GM12891 (cell line): ENCODE measurements at places on chromosomes 1 and 21.

DNA sequence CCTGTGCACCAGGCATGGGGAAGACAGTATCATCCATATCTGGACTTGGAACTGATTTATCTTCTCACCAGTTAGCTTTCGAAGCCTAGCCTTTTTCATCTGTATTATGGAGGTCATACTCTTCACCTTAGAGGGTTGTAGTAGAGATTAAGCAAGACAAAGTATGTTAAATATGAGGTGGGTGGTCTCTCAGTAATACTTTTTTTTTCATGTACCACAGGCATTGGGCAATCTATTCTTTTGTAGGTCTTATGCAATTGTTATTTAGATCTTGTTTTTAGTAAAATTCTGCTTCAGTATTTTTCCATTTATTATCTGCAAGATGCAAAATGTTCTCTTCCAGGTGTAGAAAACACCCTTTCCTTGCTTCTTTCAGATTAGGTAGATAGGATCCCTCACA, 35.2 kb upstream of the OR2B11 start:
- no peak for DNase-seq

- DNase-seq: no peak
Measured at GRCh38 chr1:57854436-57854835, 430.6 kb upstream of the DAB1 start.

DNA sequence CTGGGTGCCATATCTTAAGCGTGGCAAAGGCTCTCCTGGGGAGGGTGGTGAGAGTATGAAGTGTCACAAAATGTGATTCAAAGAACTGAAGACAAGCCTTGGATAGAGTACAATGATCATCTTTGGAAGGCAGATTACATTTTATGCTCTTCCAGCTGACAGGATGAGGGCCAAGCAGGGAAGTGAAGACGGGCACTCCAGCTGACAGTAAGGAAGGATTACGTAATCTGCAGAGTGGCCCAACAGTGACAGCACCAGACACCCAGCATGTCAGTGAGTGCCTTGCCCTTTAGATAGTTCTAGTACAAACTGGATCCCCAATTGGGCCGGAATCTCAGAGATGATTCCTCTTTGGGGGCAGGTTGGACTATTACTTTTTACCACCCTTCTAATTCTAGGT, 52.7 kb downstream of the UBE2T start:
- no peak for DNase-seq

DNA sequence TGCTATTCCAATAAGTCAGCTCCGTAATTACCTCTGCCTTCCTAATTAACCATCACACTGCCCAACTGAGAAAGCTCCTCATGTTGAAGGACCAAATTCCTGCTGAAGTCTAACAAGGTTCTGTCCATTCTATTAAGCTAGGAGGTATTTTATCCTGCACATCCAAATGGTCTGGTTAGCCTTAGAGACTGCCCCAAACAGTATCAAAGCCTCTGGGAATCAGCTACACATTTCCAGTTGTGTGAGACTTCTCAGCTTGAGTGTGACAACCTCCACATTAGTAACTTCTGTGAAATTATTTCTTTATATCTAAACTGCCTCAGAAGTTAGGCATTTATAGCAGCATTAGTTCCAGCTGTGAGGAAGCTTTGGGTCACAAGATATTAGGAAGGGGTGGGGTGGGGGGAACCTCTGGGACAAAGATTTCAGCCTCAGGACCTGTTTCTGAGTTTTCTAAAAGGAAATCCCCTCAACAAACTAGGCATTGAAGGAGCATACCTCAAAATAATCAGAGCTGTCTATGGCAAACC, 150.5 kb upstream of the DUSP10 start:
- no peak for DNase-seq

GRCh38 chr1:151443846-151444782, 15.2 kb downstream of the POGZ start:
- DNase-seq: no peak

GRCh38 chr1:21414015-21414414, 25.9 kb upstream of the NBPF3 start:
- DNase-seq: no peak

DNA sequence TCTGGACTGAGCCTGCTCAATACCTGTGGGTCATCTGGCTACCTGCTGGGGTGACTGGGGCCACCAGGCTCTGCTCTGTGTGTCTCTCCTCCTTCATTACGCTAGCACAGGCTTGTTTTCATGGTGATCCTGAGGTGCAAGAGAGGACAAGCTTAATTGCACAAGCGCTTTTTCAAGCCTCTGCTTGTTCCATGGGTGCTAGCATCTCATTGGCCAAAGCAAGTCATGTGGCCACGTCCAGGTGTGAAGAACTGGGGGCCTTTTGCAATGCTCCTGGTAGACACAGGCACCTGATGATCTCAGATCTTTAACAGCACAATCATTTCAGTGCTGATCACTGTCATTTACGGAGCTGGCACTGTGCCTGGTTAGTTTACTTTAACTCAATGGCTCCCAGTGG, 114.6 kb downstream of the KAZN start:
- no peak for DNase-seq

DNA sequence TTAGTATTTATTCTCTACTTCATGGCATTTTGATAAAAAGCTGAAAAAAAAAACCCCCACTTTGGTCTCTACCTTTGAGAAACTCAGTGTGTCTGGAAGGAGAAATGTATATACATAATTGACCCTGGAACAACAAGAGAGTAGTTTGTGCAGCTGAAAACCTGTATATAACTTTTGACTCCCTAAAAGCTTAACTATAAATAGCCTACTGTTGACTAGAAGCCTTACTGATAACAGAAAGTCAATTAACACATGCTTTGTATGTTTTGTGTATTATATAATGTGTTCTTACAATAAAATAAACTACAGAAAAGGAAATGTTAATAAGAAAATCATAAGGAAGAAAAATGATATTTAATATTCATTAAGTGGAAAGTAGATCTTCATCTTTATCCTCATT, 88.0 kb downstream of the NEK7 start:
- DNase-seq: no peak

- DNase-seq: no peak
Measured at GRCh38 chr1:41023279-41023990, 1.9 kb upstream of the SLFNL1 start.

- DNase-seq: no peak
Measured at GRCh38 chr1:54558434-54559030, 10.5 kb downstream of the ACOT11 start.

- DNase-seq: no peak
Measured at GRCh38 chr1:81836007-81836626, 35.4 kb downstream of the ADGRL2 start.

GRCh38 chr1:3547055-3548005, 64.0 kb downstream of the MEGF6 start:
- DNase-seq: no peak

GRCh38 chr1:186974774-186975181, 146.0 kb downstream of the PLA2G4A start:
- DNase-seq: no peak

DNA sequence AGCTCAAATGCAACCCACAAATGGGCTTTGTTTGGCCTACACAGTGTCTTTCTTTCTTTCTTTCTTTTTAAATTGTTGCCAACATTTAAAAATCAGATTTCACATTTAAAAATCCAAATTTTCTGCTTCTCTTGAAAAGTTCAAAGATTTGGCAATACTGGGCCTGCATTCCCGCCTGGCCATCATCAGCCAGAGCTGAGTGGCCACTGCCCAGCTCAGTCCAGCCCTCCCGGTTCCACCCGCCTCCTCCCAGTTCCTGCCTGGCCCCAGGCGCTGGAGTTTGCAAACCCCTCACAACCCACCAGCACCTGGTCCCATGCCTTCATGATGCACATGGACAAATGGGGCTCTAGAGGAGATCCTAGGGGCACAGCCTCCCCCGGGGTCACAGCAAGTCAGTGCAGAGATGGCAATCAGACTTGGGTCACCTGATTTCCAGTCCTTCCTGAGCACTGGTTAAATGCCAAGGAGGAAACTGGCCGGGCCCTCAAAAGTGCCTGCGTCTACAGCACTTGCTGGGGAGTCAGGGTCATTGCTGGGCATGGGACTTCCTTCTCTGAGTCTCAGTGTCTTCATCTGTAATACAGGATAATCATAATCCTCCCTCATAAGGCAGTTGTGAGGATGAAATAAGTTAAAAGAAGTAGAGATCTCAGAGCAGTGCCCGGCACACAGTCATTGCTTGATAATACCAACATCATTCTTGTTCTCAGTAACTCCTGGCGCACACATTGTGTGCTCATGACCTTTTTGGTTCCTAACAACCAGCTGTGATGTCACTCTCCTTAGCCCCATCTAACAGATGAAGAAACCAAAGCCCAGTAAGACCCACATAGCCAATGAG, 41.0 kb upstream of the LAPTM5 start:
- no peak for DNase-seq

GRCh38 chr1:193741228-193741627, 554.8 kb upstream of the B3GALT2 start:
- no peak for DNase-seq

DNA sequence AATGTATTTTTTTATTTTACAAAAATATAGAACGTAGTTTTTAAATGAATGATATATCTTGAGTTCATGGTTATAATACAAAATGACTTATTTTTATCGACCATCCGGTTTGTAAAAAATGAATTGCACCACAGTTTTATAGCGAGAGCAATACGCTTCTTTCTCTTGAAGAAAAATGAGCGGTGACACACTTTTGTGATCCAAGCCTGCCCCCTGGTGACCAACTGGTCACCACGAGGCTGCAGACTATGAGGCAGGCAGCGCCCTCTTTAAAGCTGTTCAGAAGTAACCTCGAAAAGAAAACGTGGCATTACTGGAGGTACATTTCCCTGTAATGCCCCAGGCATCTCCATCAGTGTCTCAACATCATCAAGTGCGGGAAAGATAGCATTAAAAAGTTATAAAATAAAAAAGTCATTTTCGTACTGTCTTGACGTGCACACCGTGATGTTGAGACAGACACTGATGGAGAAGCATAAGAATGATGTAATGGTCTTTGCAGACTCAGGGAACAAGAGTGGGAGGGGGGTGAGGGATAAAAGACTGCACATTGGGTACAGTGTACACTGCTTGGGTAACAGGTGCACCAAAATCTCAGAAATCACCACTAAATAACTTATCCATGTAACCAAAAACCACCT, 734.2 kb upstream of the ADAMTS5 start:
- peak; percentile 3 for DNase-seq

- no peak for DNase-seq
Measured at GRCh38 chr1:222057162-222057561, 315.3 kb upstream of the DUSP10 start.

DNA sequence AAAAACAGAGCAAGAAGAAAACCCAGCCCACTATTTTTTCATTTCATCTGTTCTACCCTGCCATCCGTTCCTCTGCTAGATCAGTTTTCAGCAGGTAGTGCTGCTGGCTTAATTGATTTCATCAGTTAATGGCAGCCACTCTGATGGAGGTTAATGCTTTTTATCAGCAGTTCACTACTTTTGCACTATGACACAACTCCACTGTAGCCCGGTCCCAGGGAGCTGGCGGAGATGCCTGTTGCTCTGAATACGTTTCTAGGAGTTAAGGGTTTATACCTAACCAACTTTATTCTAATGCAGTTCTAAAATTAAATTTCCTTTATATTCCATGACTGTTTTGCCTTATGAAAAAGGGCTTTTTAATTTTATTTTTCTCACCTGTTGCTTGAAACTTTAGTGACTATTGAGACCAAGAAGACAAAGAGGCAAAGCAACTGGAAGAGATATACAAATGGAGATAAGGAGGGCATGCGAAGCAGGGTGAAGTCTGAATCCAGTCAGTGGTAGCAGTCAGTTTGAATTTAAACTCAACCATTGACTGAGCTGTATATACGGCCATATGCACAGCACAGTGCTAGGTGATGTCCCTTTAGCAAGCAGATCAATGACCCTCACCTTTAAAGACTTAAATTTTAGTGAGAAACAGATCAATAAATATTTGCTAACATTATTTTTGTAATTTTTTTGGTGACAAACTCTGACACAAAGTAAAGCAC, 477.9 kb downstream of the LMO4 start:
- no peak for DNase-seq

DNA sequence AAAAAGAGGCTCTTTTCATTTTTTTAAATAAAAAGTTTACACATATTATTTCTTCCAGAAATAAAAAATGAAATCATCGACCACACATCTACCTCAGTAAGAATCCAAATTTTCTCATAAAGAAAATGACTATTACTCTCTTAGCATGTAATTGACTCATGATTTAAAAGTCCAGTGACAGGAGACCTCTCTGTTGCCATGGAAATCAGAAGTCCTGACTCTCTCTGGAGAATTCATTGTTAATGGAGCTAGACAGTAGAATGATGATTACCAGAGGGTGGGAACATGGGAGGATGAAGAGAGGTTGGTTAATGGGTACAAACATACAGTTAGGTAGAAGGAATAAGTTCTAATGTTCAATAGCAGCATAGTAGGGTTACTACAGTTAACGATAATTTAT, 5.0 kb upstream of the CLCA4 start:
- DNase-seq: no peak

GRCh38 chr1:239040523-239040922, 345.8 kb upstream of the CHRM3 start:
- DNase-seq: no peak

- no peak for DNase-seq
Measured at GRCh38 chr1:60425528-60425927, 352.0 kb upstream of the C1orf87 start.
